Hepatocyte (in vitro differentiated cells): ENCODE measurements at places on chromosomes 1 and 21. TPM values are rescaled to one million over a fixed set of nuclear protein-coding genes. Genes with fewer than 3 reads are reported as not detected.

GRCh38 chr1:54996359-54996868 is 2.3 kb upstream of the BSND start:
- peak; percentile 82 for DNase-seq

DNA sequence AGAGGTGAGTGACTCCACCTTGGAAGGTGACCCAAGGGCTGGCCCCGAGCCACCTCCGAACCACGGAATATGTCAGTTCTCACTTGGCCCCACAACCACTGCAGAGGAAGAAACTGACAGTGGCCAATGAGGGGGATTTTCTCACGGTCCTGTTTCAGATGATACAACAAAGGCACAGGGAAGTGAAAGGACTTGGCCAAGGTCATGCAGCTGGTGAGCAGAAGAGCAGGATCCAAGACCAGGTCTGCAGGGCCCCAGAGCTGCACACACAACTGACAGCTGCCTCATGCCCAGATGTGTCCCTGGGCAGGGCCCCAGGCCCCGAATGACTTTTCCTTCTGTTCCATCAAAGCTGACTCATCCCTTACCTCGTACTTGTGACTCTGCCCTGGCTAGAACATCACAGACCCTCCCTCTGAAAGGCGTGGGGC is 25.8 kb upstream of the EVA1B start:
- DNase-seq = no peak

DNA sequence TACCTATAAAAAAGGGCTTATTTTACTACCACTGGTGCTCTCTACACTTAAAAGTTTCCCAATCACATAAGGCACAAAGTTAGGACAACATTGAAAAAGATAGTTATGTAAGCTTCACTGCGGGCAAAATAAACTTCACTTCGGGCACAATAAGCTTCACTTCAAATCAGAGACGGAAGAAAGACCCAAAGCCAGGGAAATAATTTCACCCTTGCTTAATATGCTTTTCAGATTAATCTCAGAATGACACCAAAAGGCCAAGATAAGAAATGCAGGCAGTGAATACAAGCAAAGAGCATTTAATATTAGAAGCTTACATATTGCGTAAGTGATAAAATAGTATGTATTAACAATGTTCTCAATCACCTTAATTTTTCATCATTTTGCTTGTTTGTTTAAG is 444.2 kb downstream of the SETD4 start:
- no peak for DNase-seq

GRCh38 chr1:169427081-169427641 is at the start of gene CCDC181:
TSS of gene CCDC181 (minus strand) at chr1:169427474. CDS start at chr1:169424927, 2,547 bp downstream.
- DNase-seq = peak; percentile 78

DNA sequence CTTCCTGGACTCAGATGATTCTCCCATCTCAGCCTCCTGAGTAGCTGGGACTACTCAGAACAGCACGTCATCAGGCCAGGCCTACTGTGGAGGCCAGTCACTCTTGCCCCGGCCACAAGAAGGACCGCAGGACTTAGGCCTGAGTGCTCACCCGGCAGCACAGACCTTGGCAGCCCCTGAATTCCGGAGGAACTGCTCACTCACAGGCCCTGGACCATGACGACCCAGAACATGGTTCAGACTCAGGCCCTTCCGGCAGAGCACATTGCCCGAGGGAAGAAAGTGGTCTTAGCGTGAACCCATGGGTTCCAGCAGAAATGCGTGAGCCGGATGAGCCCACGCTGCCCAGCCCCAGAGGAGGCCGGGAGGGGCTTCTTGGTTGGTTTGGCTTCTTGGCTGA is 177.3 kb upstream of the TMEM51 start:
- DNase-seq = no peak

GRCh38 chr1:44312399-44313196 is 42.5 kb downstream of the ERI3 start:
- no peak for DNase-seq

GRCh38 chr21:22120616-22121266 is 1122.5 kb downstream of the NCAM2 start:
- peak; percentile 9 for DNase-seq

DNA sequence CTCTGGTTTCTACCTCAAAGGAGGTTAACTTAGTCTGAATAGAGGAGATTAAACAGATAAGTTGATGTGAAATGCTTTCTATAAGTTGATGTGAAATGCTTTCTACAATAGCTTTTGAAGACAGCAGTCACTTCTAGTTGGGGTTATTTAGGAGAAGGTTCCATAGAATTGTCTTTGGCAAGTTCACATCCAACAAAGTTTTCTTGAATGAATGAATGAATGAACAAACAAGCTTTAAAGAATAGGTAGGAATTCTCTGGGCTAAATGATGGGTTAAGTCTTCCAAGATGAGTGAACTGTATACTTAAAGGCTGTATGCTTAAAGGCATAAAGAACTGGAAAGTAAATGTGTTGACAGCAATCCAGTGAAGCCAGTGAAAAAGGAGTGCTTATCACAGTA is 1.9 kb downstream of the CDC73 start:
- DNase-seq = no peak

- DNase-seq = peak; percentile 49
Observed at GRCh38 chr1:151994956-151995355, 1.3 kb upstream of the S100A10 start.

- DNase-seq = peak; percentile 55
Observed at GRCh38 chr21:17688912-17689874, 76.5 kb upstream of the BTG3 start.

DNA sequence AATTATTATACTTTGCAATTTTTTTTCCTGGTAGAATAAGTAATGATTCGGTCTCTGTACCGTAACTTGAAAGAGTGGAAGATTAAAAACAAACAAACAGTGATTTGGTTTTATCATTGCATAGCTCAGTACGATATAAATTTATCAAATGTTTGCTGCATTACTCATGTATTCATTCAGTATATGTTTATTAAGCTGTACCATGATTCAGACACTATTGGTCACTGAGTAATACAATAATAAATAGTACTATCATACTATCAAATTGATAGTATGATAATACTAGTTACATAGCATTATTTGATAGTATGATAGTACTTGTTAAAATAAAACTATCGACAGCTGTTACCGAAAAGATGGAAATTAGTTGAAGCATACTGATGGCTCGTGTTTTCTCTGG is 12.1 kb downstream of the CENPF start:
- no peak for DNase-seq

DNA sequence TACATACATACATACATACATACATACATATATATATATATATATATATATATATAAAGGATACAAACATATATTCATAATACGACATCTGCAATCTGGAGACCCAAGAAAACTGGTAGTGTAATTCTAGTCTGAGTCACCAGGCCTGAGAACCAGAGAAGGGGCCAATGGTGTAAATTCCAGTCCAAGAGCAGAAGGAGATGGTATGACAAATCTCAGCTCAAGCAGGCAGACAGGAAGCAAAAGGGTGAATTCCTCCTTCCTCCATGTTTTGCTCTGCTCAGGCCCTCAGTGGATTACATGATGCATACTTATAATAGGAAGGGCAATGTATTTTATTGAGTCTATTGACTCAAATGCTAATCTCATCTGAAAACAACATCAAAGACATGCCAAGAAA is 1060.4 kb upstream of the TMPRSS15 start:
- no peak for DNase-seq

DNA sequence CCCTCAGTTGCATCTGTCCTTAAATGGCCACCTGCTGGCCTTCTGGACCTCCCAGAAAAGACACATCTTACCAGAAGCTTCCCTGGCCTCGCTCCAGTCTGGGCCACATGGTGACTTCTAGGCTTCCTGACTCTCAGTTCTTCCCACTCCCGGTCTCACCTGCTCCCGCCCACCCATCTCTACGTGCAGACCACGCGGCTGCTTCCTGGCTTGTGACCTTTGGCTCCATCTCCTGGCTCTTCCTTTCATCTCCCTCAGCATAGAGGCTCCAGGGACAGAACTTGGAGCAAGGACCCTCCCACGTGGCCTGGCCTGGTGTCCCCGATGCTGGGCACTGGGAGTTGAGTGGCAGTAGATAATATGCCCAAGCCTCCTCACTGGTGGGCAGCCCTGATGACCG is 124.9 kb upstream of the IRF2BP2 start:
- DNase-seq = no peak

DNA sequence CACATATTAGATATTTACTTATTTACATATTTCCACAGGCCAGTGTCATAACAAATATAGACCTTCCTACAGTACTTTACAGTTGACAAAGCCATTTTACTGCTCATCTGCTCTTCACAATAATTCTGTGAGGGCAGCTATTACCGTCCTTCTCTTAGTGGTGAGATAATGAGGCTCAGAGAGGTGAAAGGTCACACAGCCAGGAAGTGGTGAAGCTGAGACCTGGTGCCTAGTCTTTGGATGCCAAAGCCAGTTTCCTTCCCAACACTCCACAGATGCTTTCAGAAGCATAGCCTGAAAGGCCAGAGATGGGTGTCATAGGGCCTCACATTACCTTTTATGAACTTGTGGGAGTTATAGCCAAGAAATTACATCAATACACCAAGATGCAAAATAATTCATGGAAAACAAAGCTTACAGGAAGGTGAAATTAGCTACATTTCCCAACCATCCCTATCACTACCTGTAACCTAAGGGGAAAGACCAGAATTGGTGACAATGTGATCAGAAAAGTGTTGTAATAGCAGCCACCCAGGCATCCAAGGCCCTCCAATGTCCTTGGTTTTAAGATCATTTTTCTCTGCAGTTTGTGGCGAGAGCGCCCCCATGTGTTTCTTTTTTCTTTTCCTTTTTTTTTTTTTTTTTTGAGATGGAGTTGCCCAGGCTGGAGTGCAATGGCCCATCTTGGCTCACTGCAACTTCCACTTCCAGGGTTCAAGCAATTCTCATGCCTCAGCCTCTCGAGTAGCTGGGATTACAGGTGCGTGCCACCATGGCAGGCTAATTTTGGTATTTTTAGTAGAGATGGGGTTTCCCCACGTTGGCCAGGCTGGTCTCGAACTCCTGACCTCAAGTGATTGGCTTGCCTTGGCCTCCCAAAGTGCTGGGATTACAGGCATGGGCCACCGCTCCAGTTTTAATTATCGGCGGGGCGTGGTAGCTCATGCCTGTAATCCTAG is 26.5 kb upstream of the RPL11 start:
- no peak for DNase-seq

- no peak for DNase-seq
Observed at GRCh38 chr1:153612111-153612754, 704 bp downstream of the S100A16 start.

- no peak for DNase-seq
Observed at GRCh38 chr21:45220714-45221490, 66.8 kb downstream of the POFUT2 start.

GRCh38 chr1:238916828-238917227 is 469.5 kb upstream of the CHRM3 start:
- DNase-seq = no peak

DNA sequence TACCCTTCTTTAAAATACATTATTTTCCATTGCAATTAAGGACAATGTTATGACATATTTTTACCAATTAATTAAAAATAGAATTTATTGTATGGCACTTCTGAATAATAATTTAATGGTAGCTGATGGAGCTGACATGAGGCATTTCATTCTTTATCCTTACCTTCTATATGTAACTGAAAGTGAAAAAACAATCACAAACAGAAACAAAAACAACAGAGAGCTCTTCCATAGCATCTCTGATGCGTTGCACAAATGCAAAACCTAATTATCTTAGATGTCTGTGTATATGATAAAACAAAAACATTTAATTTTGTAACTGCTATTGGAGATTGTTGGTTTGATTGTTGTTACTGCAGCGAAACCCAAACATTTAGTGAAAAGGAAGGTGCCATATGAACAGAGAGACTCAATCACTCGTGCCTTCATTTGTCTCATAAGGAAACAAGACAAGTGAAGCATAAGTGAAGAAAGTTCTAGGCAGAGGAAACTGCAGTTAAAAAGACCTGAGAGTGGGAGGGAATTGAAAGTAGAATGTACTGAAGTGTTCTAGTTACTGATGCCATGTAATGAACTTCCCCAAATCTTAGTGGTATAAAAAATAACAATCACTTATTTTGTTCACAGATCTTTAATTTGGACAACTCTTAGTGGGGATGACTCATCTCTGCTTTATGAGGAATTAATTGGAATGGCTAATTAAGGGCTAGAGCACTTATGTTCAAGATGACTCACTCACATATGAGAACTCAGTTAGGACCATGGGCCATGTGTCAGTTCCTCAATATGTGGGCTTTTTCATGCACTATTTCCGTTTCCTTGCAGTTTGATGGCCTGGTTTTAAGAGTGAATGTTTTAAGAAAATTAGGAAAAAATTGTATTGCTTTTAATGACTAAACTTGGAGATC is 245.0 kb upstream of the OLFM3 start:
- DNase-seq = no peak

DNA sequence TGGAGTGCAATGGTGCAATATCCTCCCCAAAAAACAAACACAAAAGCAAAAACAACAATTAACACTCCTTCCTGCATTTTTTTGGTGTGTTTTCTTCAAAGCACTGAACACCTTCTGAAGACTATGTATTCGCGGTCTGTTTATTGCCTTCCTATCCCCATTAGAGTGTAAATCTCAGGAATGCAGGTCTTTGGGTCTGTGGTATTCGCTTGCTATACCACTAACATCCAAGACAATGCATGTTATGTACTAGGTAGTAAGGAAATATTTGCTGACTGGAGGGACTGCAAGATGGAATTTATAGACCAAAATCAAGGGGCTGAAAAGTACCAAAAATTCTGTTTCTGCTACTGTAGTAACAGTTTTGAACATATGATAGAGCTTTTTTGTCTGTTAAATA is 299.4 kb downstream of the RYR2 start:
- no peak for DNase-seq

DNA sequence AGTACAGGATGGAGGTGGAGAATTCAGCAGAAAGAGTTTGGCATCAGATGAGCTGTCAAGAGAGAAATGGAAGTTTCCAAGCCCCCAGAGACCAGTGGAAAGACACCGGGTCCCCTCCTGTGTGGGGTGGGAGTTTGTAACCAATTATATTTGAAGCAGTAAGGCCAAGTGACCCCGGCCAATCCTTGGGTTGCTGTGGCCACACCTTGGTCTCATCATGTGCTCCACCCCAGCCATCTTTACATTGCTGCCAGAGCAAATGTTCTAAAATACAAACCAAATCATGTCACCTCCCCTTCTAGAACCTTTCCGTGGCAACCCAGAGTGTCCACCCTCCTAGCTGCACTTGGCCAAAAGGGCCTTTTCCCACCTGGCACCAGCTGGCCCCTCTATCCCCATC is 86.1 kb downstream of the KCNN3 start:
- DNase-seq = no peak

DNA sequence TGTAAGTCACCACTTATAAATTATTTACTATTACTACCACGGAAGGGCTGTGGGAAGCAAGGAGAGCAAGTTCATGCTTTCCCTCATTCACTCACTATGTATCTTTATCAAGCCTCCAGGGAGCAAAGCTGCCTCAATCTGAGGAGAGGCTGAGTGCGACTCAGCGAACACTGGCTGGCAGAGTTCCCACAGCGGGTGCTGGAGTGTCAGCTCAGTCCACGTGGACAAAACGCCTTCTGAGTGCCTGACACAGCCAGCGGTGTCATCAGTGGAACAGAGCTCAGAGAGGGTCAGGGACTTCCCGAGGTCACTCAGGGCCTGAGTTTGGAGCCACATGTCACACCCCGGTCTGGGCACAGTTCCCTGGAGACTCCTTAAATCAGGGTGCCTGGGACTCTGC is 16.9 kb downstream of the MATN1 start:
- DNase-seq = peak; percentile 46

- no peak for DNase-seq
Observed at GRCh38 chr1:78170859-78171258, 125.1 kb downstream of the GIPC2 start.

GRCh38 chr21:46205766-46206162 is 21.5 kb upstream of the SPATC1L start:
- no peak for DNase-seq

Gene ADGRL4
- 1.7 and 2.2 TPM in 2 replicates for total RNA-seq

Gene VWA5B1
- total RNA-seq = 0.24 and 0.33 TPM in 2 replicates

Gene EDN2
- 0.36 and 0.40 TPM in 2 replicates for total RNA-seq

Gene ANKRD34A
- total RNA-seq = 0.28 and 0.90 TPM in 2 replicates

Gene SLC45A3
- total RNA-seq = 10.0 and 12.2 TPM in 2 replicates

Gene ATF3
- 128 TPM in 2 replicates for total RNA-seq

Gene CA14
- 2.4 and 4.6 TPM in 2 replicates for total RNA-seq
